Pancreas (tissue), 10 donors: ENCODE measurements at places on chromosomes 5 and 9. TPM values are rescaled to one million over a fixed set of nuclear protein-coding genes. Genes with fewer than 3 reads are reported as not detected.

DNA sequence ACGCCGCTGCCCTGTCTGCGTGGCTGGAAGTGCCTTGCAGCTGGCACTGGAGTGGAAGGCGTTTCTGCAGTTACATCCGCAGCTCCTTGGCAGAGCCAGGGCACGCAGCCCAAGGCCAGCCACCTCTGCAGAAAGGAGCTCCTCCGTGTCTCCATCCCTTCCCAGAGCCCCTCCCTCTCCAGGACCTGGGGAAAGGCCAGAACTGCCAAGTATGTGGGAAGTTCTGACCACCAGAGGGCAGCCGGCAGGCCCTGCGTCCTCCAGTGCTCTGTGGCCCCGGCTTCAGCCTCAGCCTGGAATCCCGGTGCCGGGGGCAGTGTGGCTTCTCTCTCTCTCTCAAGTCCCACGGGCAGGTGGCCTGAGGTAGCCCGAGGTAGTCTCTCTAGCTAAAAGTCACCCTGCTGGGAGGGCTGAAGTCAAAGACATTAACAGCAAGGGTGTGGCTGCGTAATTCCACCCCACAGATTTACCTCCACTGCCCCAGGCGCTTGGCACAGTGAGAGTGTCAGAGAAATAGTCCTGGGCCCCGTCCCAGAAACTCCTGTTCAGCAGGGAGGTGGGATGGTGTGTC is 101.7 kb upstream of the FCN2 start:
- peak; percentile 72 for DNase-seq

GRCh38 chr5:33227247-33227646 is 213.5 kb upstream of the TARS1 start:
- DNase-seq = no peak

GRCh38 chr5:989961-990530 is 18.6 kb upstream of the NKD2 start:
- DNase-seq = no peak

GRCh38 chr5:175654807-175655206 is 3.1 kb upstream of the HRH2 start:
- no peak for DNase-seq

DNA sequence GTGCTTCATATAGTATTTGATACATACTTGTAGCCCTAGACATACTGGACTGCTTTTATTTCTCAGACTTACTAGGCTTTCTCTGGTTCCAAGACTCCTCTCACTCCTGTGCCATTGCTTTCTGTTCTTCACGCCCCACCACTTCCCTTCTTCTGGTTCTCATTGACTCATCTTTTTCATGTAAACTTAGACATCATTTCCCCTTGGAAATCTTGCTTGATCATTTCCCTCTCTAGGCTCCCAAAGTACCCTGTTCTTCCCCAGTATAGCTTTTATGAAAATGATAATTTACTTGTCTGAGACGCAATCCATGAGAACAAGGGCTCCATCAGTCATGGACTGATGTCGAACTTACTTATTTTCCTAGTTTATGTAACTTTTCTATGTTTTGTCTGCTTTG is 83.5 kb downstream of the TLR4 start:
- DNase-seq = no peak

DNA sequence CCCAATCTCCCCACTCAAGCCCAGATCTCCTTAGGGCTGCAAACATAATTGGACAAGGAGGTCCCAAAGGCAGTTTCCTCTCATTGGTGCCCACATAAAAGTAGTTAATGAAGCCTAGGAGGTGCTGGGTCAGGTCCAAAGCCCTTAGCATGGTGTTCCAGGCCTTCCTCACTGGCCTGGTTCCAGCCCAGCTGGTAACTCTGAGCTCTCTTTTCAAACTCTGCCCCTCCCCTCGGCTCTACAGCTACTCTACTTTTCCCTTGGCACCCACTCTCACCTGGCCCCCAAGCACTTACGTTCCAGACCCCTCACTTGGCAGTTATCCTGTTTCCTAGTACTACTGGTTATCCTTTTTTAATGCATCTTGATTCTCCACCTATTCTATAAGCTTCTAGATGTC is 9.9 kb downstream of the SEPTIN8 start:
- DNase-seq = no peak

DNA sequence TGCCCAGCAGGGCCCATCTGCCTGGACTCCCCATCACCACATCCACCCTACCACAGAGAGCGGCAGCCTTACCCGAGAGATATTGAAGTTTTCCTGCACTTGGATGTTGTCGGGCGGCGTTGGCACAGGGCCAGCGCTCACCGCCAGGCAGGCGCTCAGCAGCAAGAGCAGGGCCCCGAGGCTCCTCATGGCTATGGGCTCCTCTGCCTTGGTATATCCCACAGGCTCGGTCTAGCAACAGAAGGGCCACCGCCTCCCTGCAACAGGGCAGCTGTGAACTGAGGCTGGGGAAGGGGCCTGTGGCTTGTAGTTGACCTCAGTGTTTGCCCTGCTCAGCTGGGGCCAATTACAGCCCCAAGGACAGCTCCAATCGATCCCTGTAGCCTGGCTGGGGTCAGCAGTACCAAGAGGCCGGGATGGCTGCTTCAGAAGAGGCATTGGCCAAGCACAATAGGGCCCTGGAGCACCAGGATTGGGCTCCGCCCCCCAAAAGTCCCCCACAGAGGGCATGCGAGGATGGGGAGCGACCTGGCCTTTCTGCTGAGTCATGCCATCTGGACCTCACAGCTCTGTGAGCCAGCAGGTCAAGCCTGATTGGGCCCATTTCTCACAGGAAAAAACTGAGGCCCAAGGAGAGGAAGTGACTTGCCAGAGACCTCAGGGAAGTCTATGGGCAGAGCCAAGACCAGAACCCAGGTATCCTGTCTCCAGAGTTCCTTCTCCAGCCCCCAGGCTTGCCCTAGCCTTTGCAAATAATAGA is at the start of gene AMBP:
AMBP (minus strand) TSS at position 280 of the 760 bp plus-strand sequence; CDS start at position 189, 91 bp downstream.
- DNase-seq = peak; percentile 54

- no peak for DNase-seq
These were observed 23.1 kb upstream of the TARS1 start for GRCh38 chr5:33417632-33418031.

- no peak for DNase-seq
These were observed 557.6 kb downstream of the PRR16 start for GRCh38 chr5:121021681-121022080.

GRCh38 chr9:87359264-87359663 is 138.4 kb upstream of the DAPK1 start:
- no peak for DNase-seq

Gene ZBTB26
- polyA plus RNA-seq = 1.5 TPM

DNA sequence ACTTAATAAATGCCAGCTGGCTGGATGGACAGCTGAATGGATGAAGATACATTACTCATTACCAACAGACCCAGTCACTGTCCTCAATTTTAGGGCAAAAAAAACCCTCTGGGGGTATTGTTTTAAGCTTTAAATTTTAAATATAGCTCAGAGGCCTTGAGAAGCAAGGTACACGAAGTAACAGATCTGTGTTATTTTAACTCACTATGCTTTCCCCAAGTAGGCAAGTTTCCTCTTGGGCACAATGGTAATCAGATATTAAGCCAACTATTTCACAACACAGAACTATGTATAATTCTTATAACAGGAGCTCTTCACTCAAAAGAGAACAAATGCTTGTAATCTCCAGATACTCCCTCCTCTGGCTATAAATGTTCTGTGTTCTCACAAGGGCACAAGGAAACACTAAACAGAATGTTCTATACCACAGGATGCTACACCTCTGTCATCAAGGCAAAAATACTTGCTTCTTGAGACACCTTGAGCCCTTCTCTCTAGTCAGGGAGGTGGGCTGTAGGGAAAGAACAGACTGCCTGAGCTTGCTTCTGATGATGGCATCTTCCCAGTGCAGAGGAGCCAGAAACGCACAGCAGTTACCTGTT is 443.8 kb downstream of the SPOCK1 start:
- no peak for DNase-seq

DNA sequence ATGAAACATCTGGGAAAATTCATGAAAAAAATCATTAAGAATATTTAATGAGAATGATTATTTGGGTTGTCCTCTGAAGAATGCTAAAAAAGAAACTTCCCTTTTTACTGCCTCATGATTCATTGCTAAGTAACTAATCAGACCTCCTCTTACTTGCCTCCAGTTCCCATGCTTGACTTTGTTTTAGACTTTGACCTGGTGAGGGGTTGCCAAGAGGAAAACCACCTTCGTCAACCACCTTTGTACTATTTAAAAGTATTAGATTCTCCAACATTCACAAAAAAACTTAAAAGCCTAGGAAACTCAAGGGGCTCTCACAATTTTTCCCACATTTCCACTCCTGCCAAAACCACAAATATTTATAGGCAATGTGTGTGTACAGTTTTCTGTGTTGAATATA is 115.2 kb upstream of the ST8SIA4 start:
- DNase-seq = no peak

DNA sequence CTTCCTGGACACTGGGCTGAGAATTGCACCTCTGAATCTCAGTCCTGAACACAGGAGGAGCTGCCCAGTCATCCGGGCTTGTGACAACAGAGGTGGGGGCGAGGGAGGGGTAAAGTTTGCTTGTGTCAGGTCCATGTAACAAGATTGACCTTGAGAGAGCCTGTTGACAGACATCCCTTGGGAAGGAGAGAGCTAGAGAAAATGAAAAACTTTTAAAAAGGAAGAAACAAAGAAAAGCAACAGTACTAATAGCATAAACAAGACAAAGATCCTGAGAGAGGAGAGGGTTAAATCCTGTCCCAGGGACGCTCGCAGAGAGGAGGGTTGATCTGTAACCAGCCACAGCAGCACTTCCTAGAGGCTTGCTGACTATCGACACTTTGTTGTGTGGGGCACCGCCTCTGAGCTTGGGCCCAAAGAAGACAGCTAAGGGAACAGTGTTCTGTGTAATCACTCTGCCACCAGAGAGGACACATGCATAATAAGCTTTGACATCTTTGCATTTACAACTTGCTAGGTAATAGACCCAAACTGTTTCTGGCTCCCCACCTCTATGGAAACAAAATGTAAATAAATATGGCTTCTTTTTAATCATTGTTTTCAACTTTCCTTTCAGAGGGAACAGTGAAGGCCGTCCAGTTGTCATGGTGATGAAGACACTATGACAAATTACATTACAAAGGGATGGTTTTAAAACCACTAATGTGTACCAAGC is 363.7 kb downstream of the CSNK1G3 start:
- peak; percentile 22 for DNase-seq

DNA sequence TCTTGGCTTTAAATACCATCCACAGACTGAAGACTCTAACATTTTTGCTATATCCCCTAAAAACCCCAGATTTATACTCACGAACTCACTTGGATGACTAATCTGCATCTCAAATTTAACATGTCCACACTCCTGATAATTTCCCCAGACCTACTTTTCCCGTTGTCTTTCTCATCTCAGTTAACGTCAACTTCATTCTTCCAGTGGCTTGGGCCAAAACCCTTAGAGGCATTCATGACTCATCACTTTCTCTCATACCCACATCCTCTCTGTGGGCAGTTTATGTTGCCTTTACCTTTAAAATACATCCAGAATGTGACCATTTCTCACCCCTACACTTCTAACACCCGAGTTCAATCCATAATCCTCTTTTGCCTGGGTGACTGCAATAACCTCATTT is 96.7 kb downstream of the EDIL3 start:
- no peak for DNase-seq

GRCh38 chr5:53779541-53779981 is 219.1 kb downstream of the NDUFS4 start:
- no peak for DNase-seq

- peak; percentile 73 for DNase-seq
These were observed 7.5 kb upstream of the GTF3C5 start for GRCh38 chr9:133023117-133023890.

DNA sequence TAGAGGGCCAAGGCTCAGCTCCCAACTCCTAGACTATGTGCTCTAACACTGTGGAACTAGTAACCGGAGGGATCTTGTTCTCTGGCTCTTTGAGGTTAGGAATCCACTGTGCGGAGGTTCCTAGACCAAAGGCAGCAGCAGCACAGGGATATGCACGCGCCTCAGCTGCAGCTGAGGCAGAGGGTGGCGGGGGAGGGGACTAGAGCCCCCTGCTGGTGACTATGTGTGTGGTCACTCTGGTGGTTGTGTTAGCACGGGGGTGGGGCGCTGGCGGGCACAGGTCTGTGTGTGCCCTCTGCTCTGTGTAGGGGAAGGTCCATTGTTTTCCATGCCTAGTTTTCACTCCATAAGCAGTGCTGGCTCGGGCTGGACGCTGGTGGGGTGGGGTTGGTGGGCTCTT is 458.0 kb upstream of the IZUMO3 start:
- DNase-seq = peak; percentile 45
